Astrocyte (in vitro differentiated cells and primary cell): ENCODE measurements at places on chromosomes 1 and 21.

- H3K36me3 ChIP-seq: peaks cover 56% of the 10 kb centered on the region
- no peaks in the 10 kb centered on the region for H3K27me3 ChIP-seq
- no peak overlapping the region for H3K27ac ChIP-seq
- H3K4me1 ChIP-seq: no peaks in the 10 kb centered on the region
Measured at GRCh38 chr1:156308078-156308477, 9.0 kb upstream of the VHLL start.

DNA sequence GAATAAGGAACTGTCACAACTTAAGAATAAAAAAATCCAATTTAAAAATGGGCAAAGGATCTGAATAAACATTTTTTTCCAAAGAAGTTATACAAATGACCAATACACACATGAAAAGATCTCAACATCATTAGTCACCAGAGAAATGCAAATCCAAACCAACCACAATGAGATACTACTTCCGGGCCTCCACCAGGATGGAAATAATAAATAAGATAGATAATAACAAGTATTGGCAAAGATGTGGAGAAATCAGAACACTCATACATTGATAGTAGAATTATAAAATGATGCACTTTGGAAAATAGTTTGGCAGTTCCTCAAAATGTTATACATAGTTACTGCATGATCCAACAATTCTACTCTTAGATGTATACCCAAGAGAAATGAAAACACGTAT lies 18.7 kb downstream of the ZSWIM5 start:
- peak; percentile 25 for DNase-seq
- no peaks in the 10 kb centered on the region for H3K4me1 ChIP-seq
- no peaks in the 10 kb centered on the region for H3K36me3 ChIP-seq

DNA sequence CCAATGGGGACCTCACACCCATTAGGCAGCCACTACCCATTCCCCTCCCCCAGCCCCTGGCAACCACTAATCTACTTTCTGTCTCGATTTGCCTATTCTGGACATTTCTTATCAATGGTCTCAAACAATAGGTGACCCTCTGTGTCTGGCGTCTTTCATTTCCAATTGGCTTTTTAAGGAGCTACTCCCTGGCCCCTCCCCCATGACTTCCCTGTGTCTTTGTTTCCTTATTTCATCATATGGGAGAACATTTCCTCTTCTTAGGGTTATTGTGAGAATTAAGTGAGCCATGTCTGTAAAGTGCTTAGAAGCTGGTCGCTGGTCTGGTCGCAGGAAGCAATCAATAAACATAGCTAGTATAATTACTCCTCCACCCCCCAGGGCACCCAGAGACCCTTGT lies 80.9 kb downstream of the SPSB1 start:
- no peaks in the 10 kb centered on the region for H3K27me3 ChIP-seq
- H3K4me3 ChIP-seq: no peak overlapping the region
- no peak for DNase-seq

- H3K4me3 ChIP-seq: no peak overlapping the region
- H3K36me3 ChIP-seq: no peaks in the 10 kb centered on the region
- DNase-seq: no peak
- no peaks in the 10 kb centered on the region for H3K27me3 ChIP-seq
Measured at GRCh38 chr1:236753516-236753915, 41.6 kb upstream of the MTR start.

DNA sequence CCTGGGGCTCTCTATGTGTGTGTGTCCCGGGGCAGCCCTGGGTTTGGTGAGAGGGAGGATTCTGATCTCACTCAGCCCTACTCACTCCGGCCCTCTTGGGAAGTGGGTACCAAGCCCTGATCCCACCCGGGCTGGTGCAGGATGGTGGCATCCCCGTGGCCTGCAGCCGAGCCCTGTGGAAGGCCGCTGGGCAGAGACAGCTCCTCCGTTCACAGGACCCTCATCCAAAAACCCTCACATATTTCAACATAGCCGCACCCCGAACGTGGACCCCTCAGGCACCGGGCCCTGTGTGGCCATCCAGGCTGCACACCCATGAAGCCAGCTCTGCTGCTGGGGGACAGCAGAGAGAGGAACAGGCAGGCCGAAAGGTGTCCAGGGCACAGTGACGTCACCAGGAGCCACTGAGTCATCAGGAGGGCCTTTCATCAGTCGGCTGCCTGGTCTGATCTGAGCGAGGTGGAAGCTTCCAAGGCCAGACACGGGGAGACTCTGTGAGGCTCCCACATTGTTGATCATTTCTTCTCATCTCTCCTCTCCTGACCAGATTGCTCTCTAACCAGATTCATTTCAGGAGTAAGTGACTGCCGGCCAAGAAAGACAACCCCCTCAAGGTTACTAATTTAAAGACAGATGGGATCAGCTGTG lies 16.2 kb upstream of the GPR157 start:
- H3K36me3 ChIP-seq: peaks cover 9% of the 10 kb centered on the region
- peak overlapping the region; percentile 44 for H3K27ac ChIP-seq
- peak; percentile 71 for DNase-seq
- no peak overlapping the region for H3K4me3 ChIP-seq
- no peaks in the 10 kb centered on the region for H3K27me3 ChIP-seq

- H3K36me3 ChIP-seq: no peaks in the 10 kb centered on the region
- DNase-seq: no peak
Measured at GRCh38 chr1:204366759-204367158, 7.0 kb upstream of the PLEKHA6 start.

- no peak overlapping the region for H3K4me3 ChIP-seq
- H3K36me3 ChIP-seq: no peaks in the 10 kb centered on the region
- DNase-seq: no peak
- no peak overlapping the region for H3K27ac ChIP-seq
- no peaks in the 10 kb centered on the region for H3K4me1 ChIP-seq
- H3K27me3 ChIP-seq: no peaks in the 10 kb centered on the region
Measured at GRCh38 chr21:40099809-40100208, 232.6 kb downstream of the PCP4 start.
